HepG2 (cell line): ENCODE measurements at places on chromosomes 4 and X.

- H3K4me1 ChIP-seq: no peaks in the 10 kb centered on the region
- no peaks in the 10 kb centered on the region for H3K27me3 ChIP-seq
- H3K4me3 ChIP-seq: no peak overlapping the region
- no peak for DNase-seq
- H3K36me3 ChIP-seq: no peaks in the 10 kb centered on the region
- no peak overlapping the region for H3K27ac ChIP-seq
Measured at GRCh38 chr4:161767116-161767515, 396.7 kb downstream of the FSTL5 start.

DNA sequence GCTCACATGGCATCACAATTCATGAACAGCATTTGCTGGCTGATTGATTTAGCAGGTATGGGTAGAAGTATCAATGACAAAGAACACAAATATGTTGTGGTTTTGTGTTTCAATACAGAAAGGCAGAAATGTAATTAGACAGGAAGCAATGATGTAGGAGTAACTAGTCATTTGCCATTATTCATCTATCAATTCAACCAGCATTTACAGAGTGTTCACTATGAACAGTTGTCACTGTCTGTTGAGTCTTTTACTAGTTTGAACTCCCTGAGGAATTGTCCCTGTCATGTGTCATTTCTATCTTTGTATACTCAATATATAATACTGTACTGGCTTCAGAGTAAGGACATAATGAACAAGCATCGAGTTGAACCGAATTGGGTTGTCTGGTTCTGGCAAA is 51.5 kb upstream of the ARHGAP24 start:
- H3K27ac ChIP-seq: no peak overlapping the region
- DNase-seq: no peak
- no peaks in the 10 kb centered on the region for H3K4me1 ChIP-seq
- H3K4me3 ChIP-seq: no peak overlapping the region
- H3K36me3 ChIP-seq: no peaks in the 10 kb centered on the region

- no peaks in the 10 kb centered on the region for H3K4me1 ChIP-seq
Measured at GRCh38 chr4:174554231-174554728, 32.0 kb upstream of the HPGD start.

DNA sequence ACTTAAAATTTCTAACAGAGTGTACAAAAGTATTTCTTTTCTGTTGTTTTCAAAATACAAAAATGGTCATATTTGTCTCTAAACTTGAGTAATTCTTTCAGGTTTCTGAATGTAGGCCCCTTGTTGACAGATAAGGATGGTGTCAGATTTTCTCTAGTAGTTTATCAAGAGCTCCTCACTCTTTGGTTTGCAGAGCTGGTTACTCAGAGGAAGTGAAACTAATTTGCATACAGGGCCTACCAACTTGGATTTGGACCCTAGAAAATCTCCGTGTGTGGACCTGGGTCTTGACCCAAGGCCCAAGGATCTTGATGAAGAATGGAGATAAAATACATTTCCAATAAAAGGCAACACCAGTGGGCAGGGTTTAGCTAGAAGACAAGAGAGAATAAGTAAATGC is 433 bp upstream of the ADH6 start:
- H3K27me3 ChIP-seq: no peaks in the 10 kb centered on the region
- peaks cover 41% of the 10 kb centered on the region for H3K4me1 ChIP-seq
- H3K4me3 ChIP-seq: peak overlapping the region; percentile 26
- H3K36me3 ChIP-seq: peaks cover 4% of the 10 kb centered on the region
- H3K27ac ChIP-seq: peak overlapping the region; percentile 69

GRCh38 chrX:99091459-99091858 is 1318.6 kb downstream of the PCDH19 start:
- H3K27ac ChIP-seq: no peak overlapping the region
- no peak overlapping the region for H3K4me3 ChIP-seq
- DNase-seq: no peak
- H3K36me3 ChIP-seq: no peaks in the 10 kb centered on the region

- DNase-seq: no peak
- no peaks in the 10 kb centered on the region for H3K27me3 ChIP-seq
- H3K4me1 ChIP-seq: peaks cover 69% of the 10 kb centered on the region
- peak overlapping the region; percentile 82 for H3K4me3 ChIP-seq
- peak overlapping the region; percentile 93 for H3K27ac ChIP-seq
Measured at GRCh38 chr4:110196871-110197528, 1.4 kb downstream of the ELOVL6 start.

- H3K4me1 ChIP-seq: no peaks in the 10 kb centered on the region
- no peaks in the 10 kb centered on the region for H3K36me3 ChIP-seq
- H3K27me3 ChIP-seq: no peaks in the 10 kb centered on the region
- H3K4me3 ChIP-seq: no peak overlapping the region
Measured at GRCh38 chr4:154004016-154004415, 215.1 kb upstream of the SFRP2 start.

GRCh38 chr4:151013944-151014343 is 1.1 kb downstream of the LRBA start:
- H3K27me3 ChIP-seq: no peaks in the 10 kb centered on the region
- peaks cover 26% of the 10 kb centered on the region for H3K4me1 ChIP-seq
- H3K27ac ChIP-seq: peak overlapping the region; percentile 99
- peak overlapping the region; percentile 97 for H3K4me3 ChIP-seq
- no peak for DNase-seq

- H3K4me1 ChIP-seq: peaks cover 5% of the 10 kb centered on the region
- H3K36me3 ChIP-seq: no peaks in the 10 kb centered on the region
- DNase-seq: no peak
- no peak overlapping the region for H3K4me3 ChIP-seq
Measured at GRCh38 chr4:70571772-70572171, 20.3 kb upstream of the AMBN start.

DNA sequence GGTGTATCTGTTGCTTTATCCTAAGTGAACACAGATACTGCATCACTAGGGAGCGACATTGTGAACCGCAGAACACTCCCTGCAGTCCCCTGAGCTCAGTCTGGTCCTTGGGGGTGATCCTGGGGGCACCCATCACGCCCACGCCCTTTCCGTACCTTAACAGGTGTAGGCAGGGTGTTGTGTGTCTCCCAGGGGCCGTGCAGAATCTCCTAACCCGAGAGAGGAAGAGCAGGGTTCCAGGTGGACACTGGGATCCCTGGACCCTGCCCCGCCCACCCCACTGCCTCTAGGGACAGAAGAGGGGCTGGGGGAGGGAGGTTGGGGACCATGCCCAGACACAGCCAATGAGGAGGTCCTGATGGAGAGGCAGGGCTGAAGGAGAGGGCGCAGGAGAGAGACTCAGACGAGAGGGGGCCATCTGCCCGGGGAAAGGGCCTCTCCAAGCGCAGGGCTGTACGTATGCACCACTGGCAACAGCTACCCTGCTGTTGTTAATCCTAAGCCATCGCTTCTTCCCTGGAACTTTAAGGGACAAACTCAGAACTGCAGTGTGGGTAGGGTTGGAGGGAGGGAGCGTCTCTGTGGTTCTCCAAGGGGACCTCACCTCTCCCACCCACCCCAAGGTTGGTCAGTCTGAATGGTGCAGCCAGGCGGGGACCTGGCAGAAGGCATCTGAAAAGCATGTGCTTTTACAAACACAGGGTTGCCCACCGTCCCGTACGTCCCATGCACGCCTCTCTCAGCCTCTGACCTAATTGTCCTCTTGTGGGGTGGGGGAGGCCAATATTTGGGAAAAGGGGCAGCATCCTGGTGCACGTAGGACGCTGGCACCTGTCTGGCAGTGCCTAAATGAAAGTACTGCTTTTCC is 2.5 kb downstream of the P2RY8 start:
- no peak for DNase-seq
- peaks cover 37% of the 10 kb centered on the region for H3K4me1 ChIP-seq
- H3K27me3 ChIP-seq: no peaks in the 10 kb centered on the region
- H3K36me3 ChIP-seq: no peaks in the 10 kb centered on the region
- H3K4me3 ChIP-seq: no peak overlapping the region
- H3K27ac ChIP-seq: peak overlapping the region; percentile 36

GRCh38 chrX:37627602-37628001 is 56.1 kb downstream of the LANCL3 start:
- H3K4me3 ChIP-seq: no peak overlapping the region
- no peak overlapping the region for H3K27ac ChIP-seq
- H3K27me3 ChIP-seq: no peaks in the 10 kb centered on the region
- no peaks in the 10 kb centered on the region for H3K36me3 ChIP-seq
- no peak for DNase-seq

GRCh38 chr4:71713611-71714203 is 70.2 kb downstream of the GC start:
- no peaks in the 10 kb centered on the region for H3K36me3 ChIP-seq
- H3K4me1 ChIP-seq: no peaks in the 10 kb centered on the region
- no peak overlapping the region for H3K27ac ChIP-seq

- no peaks in the 10 kb centered on the region for H3K36me3 ChIP-seq
- no peak overlapping the region for H3K27ac ChIP-seq
- no peak for DNase-seq
Measured at GRCh38 chr4:76365636-76366035, 55.3 kb downstream of the CCDC158 start.

GRCh38 chr4:5043579-5043978 is 7.7 kb upstream of the STK32B start:
- no peaks in the 10 kb centered on the region for H3K4me1 ChIP-seq
- no peaks in the 10 kb centered on the region for H3K36me3 ChIP-seq
- H3K27ac ChIP-seq: no peak overlapping the region
- no peak for DNase-seq
- no peaks in the 10 kb centered on the region for H3K27me3 ChIP-seq

DNA sequence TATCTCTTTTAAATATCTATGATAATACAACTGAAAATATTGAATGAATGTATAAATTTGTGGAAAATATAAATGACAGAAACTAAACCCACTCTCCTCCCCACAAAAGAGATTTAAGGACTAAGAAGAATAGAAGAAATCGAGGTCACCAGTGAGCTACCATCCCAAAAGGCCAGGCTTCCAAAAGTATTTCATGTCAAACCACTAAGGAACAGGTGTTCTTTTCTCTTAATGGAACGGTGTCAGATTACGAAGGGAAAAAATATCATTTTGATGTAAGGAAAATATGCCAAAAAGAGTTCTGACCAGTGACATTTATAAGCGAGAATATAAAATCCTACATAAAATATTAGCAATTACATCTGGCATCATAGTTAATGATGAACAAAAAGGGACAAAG is 13.6 kb upstream of the TCEAL4 start:
- H3K27me3 ChIP-seq: no peaks in the 10 kb centered on the region
- H3K4me1 ChIP-seq: no peaks in the 10 kb centered on the region
- DNase-seq: no peak
- no peaks in the 10 kb centered on the region for H3K36me3 ChIP-seq
- no peak overlapping the region for H3K4me3 ChIP-seq
- no peak overlapping the region for H3K27ac ChIP-seq

DNA sequence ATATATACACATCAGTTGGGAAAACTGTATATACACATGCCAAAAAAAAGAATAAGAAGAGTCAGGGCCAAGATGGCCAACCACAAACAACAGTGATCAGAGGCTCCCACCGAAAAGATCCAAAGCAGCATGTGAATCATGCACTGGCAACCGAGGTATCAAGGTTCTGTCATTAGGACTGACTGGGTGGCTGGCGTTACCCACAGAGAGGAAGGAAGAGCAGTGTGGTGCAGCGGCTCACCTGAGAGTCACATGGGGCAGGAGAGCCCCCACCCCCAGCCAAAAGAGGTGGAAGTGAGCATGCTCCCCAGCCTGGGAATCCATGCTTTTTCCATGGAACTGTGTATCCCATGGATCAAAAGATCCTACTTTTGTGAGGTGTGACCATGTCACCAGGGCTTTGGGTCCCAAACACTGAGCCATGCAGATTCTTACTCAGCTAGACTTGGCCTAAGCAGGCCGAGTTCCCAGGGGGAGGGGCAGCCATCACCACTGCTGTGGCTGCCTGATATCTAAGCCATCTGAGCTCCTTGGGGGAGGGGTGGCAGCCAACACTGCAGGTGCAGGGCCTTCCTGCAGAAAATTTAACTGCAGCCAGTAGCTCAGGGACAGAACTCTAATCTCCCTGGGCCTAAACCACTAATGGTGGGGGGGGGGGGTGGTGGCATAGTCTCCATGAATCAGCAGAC is 52.8 kb downstream of the P2RY10 start:
- DNase-seq: no peak
- no peaks in the 10 kb centered on the region for H3K4me1 ChIP-seq
- H3K27ac ChIP-seq: no peak overlapping the region
- no peaks in the 10 kb centered on the region for H3K27me3 ChIP-seq

DNA sequence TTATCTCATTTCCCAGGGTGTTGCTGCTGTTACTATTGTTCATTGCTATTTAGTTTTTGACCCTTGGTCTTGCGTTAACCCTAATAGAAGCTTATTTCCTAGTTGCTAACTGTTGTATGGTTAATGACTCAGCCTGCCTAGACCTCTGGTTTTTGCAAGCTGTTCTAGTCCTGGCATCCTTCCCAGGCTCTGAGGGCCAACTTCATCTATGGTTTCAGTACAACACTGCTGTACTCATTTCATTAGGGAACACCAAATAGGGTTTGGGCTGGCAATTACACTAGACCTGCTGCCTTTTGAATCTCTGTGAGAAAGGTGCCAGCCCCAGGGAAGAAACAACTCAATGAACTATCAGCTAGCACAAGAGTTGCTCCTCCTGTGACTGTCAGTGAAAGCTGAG is 59.6 kb downstream of the DCX start:
- no peak overlapping the region for H3K27ac ChIP-seq
- DNase-seq: peak; percentile 0
- H3K27me3 ChIP-seq: no peaks in the 10 kb centered on the region
- no peak overlapping the region for H3K4me3 ChIP-seq

GRCh38 chr4:24668956-24669355 is 84.6 kb upstream of the DHX15 start:
- no peaks in the 10 kb centered on the region for H3K4me1 ChIP-seq
- H3K4me3 ChIP-seq: no peak overlapping the region
- no peaks in the 10 kb centered on the region for H3K27me3 ChIP-seq
- no peaks in the 10 kb centered on the region for H3K36me3 ChIP-seq

DNA sequence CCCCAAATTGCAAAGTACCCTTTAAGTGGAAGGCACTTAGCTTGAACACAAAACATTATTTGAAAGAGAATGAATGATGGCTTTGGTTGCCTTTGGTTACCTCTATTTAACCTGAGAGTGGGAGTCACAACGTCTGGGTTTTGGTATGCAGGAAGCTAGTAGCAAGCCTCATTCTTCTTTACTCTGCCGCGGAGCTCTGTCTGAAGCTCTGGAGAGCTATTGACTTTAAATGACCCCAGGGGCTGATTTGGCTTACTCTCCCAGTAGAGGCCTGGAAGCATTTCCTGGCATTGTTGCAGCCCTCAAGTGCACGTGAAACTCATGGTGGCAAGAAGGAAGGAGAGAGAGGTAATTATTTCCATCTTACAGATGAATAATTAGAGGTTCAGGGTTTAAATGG is 81.8 kb upstream of the MAGEA4 start:
- no peak overlapping the region for H3K4me3 ChIP-seq
- H3K27me3 ChIP-seq: no peaks in the 10 kb centered on the region
- H3K4me1 ChIP-seq: no peaks in the 10 kb centered on the region
- no peaks in the 10 kb centered on the region for H3K36me3 ChIP-seq

DNA sequence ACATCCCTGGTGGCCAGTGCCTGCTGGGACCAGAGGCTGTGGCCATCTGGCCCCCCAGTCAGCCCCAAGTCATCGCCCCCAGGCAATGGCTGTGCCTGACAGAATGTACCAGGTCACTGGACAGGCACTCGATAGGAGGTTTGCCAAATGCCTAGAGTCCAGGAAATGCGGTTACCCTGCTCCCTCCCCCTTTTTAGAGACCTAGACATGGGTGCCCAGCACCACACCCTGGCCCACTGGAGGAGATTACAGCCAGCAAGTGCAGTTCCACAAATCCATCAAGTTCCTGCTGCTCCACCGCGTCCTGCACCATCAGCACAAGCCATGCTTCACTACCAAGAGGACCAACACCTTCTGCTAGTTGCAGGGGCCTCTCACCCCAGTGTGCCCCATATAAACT is 16.2 kb upstream of the ZFX start:
- no peaks in the 10 kb centered on the region for H3K4me1 ChIP-seq
- H3K4me3 ChIP-seq: no peak overlapping the region
- H3K27ac ChIP-seq: no peak overlapping the region
- no peaks in the 10 kb centered on the region for H3K36me3 ChIP-seq
- no peaks in the 10 kb centered on the region for H3K27me3 ChIP-seq
- no peak for DNase-seq
